ENCODE measurements at places on chromosomes 4 and X.

DNA sequence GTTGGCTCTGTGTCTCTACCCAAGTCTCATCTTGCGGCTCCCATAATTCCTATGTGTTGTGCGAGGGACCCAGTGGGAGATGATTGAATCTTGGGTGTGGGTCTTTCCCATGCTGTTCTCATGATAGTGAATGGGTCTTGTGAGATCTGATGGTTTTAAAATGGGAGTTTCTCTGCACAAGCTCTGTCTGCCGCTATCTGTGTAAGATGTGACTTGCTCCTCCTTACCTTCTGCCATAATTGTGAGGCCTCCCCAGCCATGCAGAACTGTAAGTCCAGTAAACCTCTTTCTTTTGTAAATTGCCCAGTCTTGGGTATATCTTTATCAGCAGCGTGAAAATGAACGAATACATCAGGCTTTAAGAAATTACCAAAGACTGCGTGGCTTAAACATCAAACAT lies 31.2 kb downstream of the STIM2 start:
- no peak for DNase-seq

GRCh38 chr4:183871581-183871980 lies 33.5 kb upstream of the STOX2 start:
- DNase-seq = no peak

- no peak for DNase-seq
Measured at GRCh38 chr4:125091-125771, 930 bp downstream of the ZNF718 start.

GRCh38 chr4:94177822-94178221 lies 29.8 kb upstream of the SMARCAD1 start:
- DNase-seq = no peak

- no peak for DNase-seq
Measured at GRCh38 chr4:107130157-107130556, 94.0 kb upstream of the DKK2 start.

DNA sequence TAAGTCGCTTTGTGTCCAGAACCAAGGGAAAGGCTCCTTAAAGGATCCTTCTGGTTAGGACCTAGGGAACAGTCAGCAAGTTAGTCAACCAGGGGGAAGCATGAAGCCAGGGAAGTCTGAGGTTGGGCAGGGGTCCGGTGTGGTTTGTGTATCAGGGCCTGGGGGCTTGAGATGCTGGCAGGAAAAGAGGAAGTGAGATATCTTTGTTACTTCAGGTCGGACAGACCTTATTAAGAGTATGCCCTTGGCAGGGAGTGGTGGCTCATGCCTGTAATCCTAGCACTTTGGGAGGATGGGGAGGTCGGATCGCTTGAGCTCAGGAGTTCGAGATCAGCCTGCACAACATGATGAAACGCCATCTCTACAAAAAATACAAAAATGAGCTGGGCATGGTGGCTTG lies 52.3 kb upstream of the TRPC5OS start:
- no peak for DNase-seq

GRCh38 chrX:10197279-10198210 lies 40.8 kb downstream of the CLCN4 start:
- no peak for DNase-seq

DNA sequence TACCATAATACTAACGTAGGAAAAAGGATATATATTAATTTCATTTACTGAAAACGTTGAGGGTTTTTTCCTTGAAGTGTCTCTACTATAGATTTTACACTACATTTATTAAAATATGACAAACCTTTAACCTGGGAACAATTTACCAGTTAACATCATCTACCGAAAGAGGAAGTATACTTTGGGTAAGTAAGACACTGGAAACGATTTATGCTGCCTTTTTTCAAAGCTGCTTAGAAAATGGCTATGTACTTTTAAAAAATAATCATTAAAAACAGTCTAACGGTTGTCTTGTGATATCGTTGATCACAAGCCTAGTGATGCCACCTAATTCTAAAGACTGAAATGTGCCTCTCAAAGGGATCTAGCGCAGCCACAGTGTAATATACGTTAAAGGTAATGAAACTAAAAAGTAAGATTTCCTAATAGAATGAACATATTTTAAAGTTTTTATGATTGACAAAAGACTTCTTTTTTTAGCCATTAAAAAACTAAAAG lies 50.4 kb downstream of the STX18 start:
- no peak for DNase-seq

- no peak for DNase-seq
Measured at GRCh38 chr4:22688236-22688635, 4.5 kb upstream of the GBA3 start.

DNA sequence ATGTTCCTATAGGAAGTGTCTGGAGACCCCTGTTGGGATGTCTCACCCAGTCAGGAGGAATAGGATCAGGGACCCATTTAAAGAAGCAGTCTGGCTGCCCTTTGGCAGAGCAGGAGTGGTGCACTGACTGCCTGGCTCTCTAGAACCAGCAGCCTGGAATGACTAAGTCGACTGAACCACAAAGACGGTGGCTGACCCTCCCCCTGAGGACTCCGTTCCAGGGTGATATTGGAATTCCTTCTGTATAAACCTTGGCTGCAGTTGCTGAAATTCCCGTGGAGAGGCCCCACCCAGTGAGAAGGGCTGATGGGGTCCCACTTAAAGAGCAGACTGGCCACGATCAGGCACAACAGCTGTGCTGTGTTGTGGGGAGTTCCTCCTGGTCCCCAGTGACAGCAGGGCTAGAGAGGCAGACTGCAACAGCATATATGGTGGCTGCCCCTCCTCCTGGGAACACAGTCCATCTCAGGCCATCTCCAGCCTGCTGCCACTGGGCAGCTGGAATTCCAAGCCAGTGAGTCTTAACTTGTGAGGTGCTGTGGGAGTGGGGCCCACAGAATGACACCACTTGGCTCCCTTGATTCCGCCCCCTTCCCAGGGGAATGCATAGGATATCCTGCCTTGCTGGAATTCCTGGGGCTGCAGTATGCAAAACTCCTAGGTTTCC lies 41.8 kb upstream of the RLIM start:
- no peak for DNase-seq

GRCh38 chr4:2047781-2048581 lies 11.1 kb upstream of the NAT8L start:
- no peak for DNase-seq

GRCh38 chr4:82017680-82018079 lies 356.1 kb downstream of the HNRNPD start:
- DNase-seq = no peak

DNA sequence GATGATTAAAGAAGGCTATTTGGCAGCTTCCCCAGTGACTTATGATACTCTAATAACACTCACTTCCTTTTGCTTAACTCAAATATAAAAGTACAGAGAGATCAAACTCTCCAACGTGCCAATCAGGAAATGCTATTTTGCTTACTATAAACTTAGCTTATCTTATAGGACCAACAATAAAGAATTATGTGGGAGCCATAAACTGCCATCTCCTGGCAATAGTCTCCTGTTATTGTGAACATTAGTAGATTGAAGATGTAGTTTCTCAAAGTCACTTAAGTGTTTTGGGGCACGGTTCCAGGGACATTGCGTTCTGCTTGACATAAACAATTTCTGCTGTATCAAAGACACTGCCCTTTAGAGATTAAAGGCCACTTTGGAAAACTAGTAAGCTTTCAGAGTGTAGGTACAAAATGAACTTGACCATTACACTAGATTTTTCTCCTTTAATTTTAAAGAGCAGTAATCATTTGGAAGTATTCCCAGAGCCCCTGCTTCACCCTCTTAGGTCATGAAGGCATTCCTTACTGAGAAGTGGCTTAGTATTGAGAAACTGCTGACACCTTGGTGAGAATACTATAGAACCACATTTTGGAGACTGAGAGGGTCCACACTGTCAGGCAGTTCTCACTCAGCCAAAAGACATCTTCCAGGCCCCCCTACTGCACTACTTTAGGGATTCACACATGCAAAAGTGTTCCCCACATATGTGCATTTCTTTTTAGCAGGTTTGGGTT lies 51.9 kb downstream of the MAOA start:
- DNase-seq = no peak

GRCh38 chr4:926538-926937 lies 5.6 kb downstream of the GAK start:
- DNase-seq = no peak

GRCh38 chr4:182257503-182257902 lies 14.3 kb downstream of the TENM3 start:
- no peak for DNase-seq

GRCh38 chrX:79146640-79147390 lies 2.3 kb downstream of the GPR174 start:
- no peak for DNase-seq

DNA sequence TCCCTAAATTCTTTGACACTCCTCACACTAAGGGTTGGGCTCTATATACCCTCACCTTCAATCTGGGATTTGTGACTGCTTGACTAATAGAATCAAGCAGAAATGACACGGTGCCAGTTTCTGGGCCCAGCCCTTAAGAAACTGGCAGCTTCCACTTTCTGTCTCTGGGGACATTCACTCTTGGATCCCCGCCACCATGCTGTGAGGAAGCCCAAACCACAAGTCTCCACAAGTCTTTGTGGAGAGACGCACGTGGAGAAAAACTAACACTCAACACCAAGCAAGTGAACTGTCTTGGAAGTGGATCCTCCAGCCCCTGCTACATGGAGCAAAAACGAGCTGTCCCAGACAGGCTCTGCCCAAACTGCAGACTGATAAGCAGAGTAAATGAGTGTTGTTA lies 1.1 kb upstream of the EDNRA start:
- DNase-seq = no peak

DNA sequence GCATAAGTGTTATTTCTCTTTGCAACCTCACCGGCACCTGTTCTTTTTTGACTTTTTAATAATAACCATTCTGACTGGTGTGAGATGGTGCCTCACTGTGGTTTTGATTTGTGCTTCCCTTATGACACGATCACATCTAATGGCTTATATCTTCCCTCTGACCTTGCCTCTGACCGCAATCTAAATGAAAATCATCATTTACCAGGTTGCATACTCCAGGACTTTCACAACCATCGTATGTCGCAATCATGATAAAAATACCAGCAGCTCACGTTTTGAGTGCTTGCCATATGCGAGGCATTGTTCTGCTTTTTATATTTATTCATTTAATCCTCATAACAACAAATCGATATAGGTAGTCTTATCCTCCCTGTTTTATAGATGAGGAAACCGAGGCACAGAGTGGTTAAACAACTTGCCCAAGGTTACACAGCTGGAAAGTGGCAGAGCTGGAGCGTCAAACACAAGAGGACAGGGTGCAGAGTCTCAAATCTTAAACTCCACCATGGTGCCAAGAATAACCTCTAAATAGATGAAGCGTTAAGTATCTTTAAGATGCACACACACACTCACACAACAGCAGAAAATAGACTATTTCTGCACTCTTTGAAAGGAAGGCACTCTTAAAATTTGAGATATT lies 102.2 kb downstream of the SEL1L3 start:
- DNase-seq = no peak

DNA sequence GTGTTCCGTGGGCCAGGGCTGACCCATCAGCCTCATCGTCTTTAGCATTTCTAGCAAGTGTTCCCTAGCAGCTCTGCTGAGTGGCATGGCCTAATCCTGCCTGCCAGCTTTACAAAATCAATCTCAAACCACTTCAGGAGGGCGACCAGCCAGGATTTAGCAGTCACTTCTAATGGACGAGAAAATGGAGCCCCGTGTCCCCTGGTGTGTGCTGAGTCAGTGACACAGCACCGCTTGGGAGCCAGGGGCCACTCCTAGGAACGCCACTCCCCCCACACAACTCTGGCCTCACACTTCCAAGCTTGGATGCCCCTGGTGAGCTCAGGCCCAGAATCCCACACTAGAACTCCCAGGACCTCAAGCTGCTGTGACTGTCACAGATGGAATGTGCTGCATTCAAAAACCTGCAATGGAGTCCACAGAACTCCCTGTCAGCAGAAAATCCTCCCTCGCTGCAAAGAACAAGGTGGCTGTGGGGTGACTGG lies 311.2 kb upstream of the GATB start:
- no peak for DNase-seq

GRCh38 chrX:44314808-44315207 lies 28.7 kb downstream of the EFHC2 start:
- DNase-seq = no peak

DNA sequence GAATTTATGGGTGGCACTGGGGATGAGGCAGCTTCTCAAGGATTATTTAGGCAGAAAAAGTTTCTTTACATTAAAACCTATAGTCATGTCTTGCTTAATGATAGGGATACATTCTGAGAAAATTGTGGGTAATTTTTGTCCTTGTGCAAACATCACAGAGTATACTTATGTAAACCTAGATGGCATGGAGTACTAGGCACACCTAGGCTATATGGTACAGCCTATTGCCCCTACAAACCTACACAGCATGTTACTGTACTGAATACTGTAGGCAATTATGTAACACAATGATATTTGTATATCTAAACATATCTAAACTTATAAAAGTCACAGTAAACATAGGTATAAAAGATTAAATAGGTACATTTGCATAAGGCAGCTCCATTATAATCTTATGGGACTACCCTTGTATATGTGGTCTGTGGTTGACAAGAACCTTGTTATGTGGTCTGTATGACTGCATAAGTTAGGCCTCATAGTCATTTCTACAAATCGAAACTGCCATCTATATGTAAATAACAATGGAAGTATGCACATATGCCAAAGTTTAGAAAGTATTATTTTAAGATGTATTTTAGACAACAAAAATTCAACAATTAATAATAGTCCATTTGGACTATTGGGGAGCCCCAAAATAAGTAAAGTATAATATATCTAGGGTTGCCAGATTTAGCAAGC lies 87.3 kb downstream of the CFAP299 start:
- DNase-seq = no peak

DNA sequence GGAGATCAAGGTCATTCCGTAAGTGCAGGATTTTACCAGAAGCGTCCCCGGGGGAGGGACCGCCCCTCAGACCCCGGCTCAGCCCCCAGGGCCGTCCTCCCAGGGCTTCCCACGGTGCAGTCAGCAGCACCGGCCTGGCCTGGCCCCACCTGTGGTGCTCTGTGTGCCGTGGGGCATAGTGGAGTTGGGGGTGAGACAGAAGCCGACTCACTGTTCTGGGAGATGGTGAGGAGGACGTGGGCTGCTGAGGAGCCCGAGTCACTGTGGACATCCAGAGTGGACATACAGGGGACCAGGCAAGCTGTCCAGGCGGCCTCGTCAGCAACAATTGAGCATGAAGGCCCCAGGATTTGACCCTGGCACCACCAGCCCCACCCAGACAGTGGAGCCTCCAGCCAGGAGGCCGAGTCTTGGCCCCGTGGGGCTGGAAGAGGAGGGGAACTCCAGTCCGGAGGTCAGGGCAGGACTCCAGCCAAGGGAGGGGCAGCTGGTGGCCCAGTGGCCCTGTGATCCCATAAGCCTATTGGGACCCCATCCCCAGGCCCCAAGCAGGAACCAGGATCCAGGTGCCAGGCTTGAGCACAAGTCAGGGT lies 19.1 kb downstream of the ATP5ME start:
- no peak for DNase-seq

DNA sequence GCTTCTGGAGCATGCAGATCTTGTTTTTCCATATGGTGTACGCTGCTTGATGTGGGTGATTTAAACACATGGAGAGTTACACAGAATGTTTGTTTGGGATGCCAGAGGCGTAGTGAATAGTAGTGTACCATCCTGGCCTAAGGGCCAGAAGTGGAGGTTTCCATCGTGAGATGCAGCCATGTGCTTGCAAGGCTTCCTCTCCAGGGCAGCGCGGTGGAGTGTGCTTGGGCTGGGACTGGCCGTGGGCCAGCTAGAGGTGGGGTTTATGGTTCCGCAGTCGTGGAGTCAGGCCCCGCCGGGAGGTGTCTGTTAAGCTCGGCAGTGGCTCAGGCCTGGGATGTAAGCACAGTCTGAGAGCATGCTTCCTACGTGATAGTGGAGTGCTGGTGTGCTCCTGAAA lies 14.0 kb downstream of the STOX2 start:
- DNase-seq = no peak

- DNase-seq = no peak
Measured at GRCh38 chr4:169756971-169757574, 671 bp downstream of the HPF1 start.

- no peak for DNase-seq
Measured at GRCh38 chrX:49000636-49001035, 1.4 kb downstream of the GRIPAP1 start.

Measured in stimulated activated CD8-positive, alpha-beta memory T cell treated with anti-CD3 and anti-CD28 coated beads, Interleukin-7, amount 100 ng/mL, for 1 hour (primary cell).